ENCODE measurements at places on chromosomes 4 and X.

GRCh38 chr4:48546336-48546735 lies 56.3 kb downstream of the ZAR1 start:
- peak; percentile 31 for DNase-seq

DNA sequence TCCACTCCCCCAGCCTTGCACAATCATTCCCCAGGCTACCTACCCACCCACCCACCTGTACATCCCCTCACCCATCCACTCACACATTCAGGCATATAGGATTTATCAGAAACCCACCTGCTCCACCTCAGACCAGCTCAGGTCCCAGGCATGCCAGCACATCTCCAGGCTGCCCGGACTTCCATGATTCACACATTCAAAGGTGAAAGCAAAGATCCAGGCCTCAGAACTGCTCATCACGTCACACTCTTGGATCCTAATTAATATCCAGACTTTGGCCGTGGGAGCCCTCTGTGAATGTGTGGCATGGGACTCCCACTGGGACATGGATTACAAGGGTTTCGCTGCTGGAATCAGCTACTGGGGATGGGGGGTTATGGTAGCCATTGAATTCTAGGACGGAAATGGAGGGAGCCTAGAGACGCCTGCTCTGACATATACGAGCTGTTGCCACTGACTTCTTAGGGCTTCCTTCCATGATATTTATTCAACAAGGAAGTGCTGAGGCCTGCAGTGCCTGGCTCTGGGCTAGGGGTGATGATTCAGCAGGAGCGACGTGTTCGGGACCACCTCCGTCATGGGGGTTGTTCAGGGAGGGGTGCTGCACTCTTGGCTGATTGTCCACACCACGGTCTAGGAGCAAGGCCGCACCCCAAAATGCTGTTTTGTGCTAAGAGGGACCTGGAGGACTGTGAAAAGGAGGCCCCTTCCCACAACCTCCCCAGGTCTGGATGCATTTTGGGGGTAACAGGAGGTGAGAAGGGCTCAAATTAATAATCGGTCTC lies 56.9 kb upstream of the ADRA2C start:
- DNase-seq, result no peak

- no peak for DNase-seq
Observed at GRCh38 chr4:25075851-25076250, 45.1 kb upstream of the LGI2 start.

DNA sequence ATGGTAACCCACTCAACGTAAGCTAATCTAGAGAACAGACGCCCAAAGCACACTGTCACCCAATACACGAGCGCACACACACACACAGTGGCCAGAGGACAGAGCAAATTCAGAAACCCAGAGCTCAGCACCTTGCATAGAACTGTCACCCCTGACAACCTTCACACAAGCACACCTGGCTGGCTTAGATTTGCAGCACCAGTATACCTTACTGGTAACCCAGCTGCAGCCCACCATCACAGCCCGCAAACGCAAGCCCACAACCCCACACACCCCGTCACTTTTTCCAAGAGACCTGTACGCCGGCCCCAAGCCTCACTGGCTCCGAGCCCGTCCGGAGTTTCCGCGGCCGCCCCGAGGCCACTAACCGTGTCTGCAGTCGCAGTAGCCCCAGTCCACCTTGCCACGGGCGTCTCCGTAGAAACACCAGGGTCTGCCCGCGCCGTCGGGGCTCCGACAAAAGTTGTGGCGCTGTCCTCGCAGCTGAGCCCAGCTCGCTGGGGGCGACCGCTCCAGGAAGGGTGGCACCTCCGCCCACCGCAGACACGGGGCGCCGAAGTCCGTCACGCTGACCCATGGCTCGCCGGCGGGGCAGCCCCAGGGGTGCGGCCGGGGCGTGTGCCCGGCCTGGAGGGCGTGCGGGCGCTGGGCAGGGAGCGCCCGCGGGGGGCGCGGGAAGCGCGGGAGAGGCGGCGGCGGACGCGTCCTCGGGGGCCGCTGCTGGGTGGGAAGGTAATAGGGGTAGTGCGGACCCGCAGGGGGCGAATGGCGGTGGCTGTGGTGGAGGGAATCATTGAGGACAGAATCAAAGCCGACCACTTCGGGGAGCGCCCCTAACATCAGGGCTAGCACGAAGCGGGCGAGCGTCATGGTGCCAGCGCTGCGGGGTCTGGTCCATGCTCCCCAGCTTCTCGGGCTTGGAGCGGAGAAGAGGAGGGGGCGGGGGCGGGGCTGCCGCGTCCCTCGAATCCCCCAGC lies 664 bp downstream of the PRSS12 start:
- DNase-seq, result peak; percentile 57

- DNase-seq, result no peak
Observed at GRCh38 chrX:8284131-8284530, 113.1 kb upstream of the VCX2 start.

GRCh38 chr4:129808242-129808641 lies 712.3 kb downstream of the C4orf33 start:
- no peak for DNase-seq

DNA sequence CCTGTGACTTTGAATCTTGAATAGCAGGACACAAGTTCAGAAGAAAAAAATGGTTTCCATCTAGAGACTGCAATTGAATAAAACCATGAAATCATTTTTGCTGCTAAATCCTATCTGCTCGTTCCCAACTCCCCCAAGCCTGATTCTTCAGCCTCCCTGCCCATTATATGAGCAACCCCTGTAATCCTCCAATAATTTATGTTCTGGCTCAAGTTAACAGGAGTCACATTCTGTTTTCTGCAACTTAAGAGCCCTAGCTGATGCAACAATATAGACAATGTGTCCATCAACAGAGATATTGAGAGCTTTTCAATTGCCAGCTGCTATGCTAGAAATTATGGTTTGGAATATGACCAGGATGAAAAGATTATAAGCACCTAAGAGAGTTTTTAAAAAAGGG lies 84.1 kb downstream of the LDB2 start:
- DNase-seq, result no peak

- no peak for DNase-seq
Observed at GRCh38 chr4:2824836-2825381, 18.7 kb upstream of the ADD1 start.

DNA sequence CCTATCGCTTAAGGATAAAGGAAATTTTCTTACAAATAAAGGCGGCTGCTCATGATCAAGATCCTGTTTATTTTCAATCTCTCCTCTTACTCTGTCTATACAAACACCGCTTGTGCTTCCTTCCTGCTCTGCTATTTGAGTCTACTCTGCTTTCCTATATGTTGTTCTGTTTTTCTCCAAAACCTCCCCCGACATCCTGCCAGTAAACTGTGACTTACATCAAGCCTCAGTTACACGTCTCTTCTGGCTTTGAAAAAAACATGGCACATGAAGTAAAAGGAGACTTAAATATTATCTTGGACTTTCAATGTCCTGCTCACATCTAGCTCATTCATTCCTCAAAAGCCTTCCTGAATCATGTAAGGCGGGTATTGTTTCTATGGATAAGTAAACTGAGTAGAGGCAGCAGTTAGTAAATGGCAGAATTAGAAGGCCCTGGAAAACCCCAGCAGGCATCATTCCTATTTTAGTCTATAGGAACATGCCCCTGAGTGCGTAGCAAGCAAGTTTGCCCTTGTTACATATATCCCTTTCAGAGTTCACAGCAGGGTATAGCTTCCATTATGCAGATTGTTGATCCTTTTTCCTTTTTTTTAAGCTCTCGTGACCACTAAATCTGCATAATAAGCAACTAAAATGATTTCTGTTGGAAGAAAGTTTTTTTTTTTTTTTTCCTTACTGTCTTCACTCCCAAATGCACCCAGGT lies 280.1 kb downstream of the RAPGEF2 start:
- no peak for DNase-seq

DNA sequence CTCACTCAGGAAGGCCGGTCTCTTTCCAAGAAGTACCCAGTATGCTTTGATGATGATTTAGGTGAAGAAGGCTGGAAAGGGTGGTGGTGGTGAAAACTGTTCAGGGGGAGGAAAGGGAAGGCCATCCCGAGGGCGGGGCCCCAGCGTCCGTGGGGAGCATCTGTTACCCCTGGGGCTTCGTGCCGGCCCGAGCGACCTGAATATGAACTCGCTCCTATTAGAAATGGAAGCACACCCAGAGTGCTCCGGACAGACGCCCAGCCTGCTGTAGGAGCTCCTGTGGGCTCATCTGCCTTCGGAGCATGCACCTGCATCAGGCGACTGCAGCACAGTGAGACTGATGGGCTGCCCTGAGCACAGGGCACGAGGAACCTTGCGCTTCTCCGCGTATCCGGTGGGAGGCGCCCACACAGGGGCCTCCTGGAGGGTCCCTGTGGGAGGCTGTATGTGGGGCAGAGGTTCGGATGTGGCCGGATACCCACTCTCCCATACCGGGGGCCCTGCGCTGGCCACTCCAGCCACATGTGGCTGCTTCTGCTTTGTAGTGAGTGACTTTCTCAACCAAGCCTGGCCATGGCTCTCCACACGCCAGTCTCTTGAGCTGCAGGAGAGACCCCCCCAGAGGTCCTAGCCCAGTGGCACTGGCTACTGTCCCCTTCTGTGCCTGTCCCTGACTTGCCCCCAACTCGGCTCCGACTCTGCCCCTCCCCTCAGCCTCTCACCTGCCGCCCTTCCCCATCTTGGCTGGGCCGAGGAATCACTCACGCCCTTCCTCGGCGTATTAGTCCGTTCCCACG lies 36.7 kb downstream of the FGFRL1 start:
- no peak for DNase-seq

DNA sequence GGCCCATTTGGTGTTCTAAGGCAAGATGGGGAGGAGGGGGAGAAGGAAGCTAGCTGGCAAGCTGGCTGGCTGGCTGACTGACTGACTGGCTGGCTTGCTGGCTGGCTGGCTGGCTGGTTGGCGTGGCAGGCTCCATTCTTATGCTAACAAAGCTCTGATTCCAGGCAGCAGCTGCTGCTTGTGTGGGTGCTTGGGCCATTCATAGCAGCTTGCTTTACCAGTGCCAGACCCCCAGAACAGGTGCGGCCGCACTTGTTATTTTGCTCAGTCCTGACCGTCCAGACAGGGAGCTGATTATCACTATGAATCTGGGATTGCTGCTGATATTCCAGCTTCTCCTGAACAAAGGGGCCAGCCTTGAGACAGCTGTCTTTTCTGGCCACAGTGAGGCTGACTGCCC lies 131.2 kb upstream of the PAK3 start:
- DNase-seq, result no peak

DNA sequence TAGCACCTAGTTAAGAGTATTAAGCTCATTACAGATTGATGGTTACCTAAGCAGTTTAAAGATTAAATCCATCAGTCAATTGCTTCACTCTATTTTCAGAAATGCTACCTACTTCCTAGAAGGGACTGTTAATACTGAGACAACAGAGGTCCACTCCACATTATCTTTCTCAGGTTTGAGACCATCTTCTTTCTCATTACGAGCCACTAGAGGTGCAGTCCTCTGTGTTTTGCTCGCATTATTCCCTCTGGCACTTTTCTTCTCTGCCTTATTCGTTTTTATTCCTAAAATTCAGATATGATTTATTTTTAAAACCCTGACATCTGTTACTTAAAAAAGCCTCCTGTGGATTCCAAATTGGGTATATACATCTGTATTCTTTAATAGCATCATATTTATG lies 459.1 kb downstream of the FSTL5 start:
- DNase-seq, result no peak

GRCh38 chrX:132613801-132614200 lies 125.0 kb upstream of the MBNL3 start:
- DNase-seq, result no peak

DNA sequence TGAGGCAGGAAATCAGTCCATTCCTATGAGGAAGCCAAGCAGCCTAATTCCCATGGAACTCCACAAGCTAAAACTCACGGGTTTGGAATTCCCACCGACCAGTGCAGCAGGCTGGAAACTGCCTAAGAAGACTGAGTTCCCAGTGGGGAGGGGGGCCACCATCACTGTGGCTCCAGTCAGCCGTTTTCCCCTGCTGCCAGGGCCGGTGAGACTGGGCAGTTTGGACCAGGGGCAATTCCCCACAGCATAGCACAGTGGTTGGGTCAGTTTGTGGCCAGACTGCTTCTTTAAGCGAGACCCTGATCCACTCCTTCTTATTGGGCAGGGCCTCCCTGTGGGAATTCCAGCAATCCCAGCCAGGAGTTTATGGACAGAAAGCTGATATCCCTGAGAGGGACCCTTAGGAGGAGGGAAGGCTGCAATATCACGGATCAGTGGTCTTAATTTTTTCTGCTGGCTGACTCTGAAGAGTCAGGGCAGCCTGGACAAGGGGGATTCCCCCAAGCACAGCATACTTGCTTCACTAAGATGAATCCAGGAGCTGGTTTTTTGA lies 20.7 kb downstream of the PAGE5 start:
- no peak for DNase-seq

DNA sequence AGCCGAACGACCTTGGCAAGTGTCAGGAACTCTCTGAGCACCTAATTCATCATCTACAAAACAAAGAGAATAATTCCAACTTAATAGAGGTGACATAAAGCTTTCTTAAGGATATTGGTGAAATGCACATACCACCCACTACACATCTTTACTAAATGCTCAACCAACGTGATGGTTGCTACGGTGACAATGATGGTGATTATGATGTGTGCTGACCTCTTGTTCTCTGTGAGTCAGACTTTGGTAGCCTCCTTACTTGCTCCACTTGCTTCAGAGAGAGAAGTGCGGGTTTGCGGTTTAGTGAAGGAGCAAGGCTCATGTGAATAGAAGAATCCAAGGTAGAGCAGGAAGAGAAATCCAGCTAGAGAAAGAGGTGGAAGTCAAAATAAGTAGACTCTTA lies 52.8 kb upstream of the CLNK start:
- DNase-seq, result peak; percentile 52

- DNase-seq, result no peak
Observed at GRCh38 chr4:6695660-6696610, 2.3 kb downstream of the S100P start.

- DNase-seq, result no peak
Observed at GRCh38 chr4:155607481-155607880, 59.2 kb upstream of the GUCY1A1 start.

GRCh38 chr4:19319607-19320006 lies 932.1 kb upstream of the SLIT2 start:
- DNase-seq, result no peak

DNA sequence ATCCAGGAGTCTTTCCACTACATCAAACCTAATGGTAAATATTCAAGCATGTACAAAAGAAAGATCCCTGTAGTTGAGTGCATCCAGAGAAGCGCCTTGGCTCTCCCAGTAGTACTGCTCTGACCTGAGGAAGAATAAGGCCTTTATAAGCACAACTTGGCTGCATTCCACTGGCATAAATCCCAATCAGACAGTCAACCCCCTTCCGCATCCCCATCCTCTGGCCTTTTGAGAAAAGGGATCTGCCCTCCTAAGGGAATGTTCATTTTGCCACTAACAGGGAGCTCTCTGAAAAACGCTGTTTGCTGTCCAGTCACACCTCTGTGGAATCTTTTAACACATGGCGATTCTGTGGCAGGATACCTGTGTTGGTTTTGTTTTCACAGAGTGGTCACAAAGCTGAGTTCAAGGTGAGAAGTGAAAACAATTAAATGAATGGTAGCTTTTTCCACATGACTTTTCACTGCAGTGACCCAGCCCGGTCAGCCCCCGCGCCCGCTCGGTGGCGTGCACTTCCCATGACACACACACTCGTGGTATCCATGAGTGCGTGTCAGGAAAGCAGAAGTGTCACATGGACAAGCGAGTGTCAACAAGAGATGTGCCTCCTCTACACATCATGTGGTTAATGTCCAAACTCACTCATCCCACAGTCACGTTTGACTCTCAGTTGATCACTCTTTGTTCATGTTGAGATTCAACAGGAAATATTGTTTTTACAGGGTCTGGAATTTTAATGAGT lies 112.2 kb upstream of the ENPP6 start:
- DNase-seq, result peak; percentile 64
